ENCODE measurements at places on chromosomes 6 and 20.
A peak's percentile ranks its signal among the peaks of the same experiment; 100 is the strongest.

- no peak for DNase-seq
Observed at GRCh38 chr6:40439026-40439800, 148.0 kb downstream of the LRFN2 start.

- no peak for DNase-seq
Observed at GRCh38 chr20:21228511-21228910, 74.6 kb upstream of the XRN2 start.

- no peak for DNase-seq
Observed at GRCh38 chr6:108719477-108719876, 128.7 kb upstream of the ARMC2 start.

DNA sequence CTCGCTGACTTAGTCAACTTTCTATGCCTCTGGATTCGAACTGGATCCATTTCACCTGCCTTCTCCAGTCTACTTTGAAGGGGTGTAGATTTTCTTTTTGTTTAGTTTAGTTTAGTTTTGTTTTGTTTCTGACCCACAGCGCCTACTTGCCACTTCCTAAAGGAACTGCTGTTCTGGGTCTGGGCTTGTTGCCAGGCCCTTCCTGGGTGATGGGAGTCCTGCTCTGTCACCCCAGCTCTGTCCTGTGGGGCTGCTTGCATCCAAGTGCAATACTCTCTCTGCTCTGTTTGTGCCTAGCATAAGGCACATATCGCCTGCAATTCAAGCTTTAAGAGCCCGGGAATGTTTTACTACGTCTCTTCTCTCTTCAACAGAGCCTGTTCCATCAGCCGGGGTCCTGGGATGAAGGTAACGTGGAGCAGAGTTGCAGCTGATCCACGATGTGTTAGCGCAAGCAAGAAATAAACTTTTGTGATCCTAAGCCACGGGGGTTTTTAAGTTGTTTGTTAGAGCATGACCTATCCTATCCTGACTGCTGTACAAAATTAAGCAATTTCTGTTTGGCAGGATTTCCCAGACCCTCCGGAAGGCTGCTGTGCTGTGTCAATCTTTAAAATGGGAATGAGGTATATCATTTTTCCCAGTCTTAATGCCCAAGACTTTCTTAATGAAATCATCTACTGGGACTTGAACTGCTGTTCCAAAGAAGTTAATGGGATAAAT, 30.9 kb upstream of the TAGAP start:
- DNase-seq, result no peak

DNA sequence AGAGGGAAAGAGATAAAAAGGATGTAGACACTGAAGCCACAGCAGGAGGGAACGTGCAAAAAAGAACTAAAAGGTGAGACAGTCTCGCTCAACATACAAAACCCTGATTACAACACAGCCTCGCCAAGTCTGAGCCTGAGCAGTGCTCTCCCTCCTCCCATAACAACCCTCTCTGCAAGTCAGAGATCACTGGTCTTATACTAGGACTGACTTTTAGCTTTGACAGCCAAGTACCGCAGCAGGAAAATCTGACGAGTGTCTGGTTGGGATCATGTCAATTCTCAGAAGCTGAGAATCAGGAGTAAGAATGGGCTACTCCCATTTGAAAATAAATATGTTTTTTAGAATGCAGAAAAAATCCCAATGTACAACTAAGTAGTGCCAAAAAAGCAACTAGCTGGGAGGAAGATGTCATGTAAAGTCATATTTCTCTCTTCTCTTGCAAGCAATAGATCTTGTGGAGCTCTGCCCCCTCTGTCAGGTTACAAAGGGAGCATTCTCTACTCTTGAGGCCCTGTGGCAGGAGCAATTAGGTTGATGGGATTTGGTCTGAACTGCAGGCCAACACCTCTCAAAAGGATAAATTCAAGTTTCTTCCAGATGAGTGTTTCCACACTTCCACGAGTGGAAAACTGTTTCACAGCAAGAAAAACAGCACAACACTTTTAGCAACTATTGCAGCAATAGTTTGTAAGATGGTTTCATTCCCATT, 118.9 kb upstream of the COL21A1 start:
- DNase-seq, result no peak

DNA sequence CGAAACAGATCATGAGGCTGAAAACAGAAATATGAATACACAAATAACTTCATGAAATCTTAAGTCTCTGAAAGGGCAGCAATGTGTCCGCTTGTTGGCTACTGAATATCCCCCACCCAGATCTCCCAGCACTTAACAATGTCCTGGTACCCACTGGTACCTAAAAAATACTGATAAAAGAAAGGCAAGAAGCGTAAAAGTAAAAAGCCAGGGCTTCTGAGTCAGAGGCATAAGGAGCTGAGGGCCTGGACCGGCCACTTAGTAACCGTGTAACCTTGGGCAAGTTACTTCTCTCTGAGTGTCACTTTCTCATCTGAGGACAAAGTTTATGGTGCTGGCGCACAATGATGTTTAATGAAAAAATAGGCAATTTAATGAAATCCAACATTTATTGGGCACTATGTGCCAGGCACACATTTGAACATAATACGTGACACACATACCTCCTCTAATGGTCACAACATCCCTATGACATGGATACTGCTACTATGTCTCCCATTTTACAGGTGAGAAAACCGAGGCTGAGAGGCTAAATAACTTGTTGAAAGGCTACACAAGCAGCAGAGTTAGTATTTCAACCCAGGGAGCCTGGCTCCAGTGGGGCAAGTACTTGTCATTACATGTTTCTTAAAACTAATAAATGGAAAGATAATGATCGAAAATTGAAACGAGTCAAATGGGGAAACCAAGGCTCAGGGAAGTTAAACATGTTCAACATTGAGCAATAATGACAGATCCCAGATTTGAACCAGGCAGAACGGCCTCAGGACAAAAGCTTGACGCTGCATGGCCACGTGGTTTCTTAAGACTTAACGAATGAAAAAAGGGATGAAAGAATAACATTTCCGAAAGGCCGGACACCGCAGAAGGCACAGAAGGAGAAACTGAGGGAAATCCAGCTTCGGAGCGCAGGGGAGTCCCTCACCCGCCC, 828 bp downstream of the TP53RK start:
- DNase-seq, result no peak

DNA sequence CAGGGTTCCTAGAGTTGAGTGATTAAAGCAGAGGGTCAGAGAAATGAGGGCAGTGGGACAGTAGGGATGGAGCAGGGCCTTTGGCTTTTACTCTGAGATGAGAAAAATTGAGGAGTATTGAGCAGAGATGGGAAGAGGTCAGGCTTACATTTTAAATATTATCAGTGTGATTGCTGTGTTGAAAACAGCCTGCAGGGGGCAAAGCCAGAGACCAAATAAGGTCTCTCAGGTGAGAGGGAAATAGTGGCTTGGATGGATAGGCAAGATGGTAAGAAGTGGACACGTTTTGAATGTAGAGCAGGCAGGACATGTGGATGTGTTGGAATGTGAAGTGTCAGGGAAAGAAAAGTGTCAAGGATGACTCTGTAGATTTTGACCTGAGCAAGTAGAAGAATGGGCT, 105.0 kb upstream of the MAP3K7 start:
- DNase-seq, result no peak

DNA sequence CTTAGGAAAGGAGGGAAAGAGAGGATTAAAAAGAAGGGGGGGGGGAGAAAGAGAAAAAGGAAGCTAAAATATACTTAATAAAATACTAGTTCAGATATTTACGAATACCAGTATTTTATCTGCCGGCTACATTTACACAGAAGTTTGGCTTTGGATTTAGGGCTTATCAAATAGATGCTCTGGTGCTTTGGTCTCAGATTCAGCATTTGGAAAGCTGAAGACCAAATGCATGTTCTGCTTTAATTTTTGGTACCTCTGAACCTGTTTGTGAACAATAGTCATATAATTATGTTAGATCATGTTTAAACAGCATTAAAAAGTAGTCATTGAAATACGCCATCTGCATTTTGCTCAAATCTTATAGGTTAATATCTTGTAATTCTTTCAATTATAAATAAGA, 786.0 kb upstream of the CITED2 start:
- DNase-seq, result no peak

- DNase-seq, result no peak
Observed at GRCh38 chr6:159307246-159307790, 138.1 kb downstream of the FNDC1 start.

- peak; percentile 31 for DNase-seq
Observed at GRCh38 chr20:33370291-33370690, 31.0 kb downstream of the CDK5RAP1 start.

GRCh38 chr6:116580198-116580597, 8.9 kb downstream of the RWDD1 start:
- DNase-seq, result no peak

DNA sequence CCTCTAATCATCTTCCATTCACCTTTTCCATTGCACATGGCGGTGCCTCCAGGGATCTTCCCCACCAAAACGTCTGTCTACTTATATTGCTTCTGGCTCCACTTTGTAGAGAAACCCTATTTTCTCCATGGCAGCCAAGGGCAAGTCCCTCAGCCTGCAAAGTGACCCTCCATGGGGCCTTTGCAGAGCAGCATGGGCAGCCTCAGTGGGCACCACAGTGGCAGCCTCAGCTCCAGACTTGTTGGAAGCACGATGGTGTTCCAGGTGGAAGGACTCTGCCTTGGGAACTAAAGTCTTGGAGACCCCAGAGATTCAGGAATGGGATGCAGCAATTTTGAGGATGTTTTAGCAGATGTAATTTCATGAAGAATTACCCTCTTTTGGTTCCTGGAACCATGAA, 18.5 kb upstream of the CCR6 start:
- no peak for DNase-seq

- DNase-seq, result no peak
Observed at GRCh38 chr6:14458669-14459266, 341.2 kb downstream of the CD83 start.

DNA sequence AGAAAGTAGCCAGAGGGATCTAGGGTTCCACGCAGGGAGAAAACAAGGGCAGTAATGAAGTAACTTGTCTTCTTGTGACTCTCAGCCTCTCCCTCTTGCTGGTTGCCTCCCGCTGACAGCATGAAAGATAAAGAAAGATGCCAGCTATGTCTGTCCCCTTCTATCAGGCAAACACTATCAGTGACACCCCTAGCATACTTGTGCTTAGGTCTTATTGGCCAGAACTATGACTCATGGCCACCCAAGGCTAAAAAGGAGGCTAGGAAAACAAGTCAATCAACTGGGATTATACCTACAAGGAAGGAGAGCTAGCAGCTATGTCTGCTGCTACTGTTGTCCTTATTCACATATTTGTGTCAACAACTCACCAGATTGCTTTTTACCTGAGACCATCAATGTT, 206.8 kb upstream of the SOX4 start:
- no peak for DNase-seq

- DNase-seq, result no peak
Observed at GRCh38 chr20:10786678-10787077, 112.9 kb upstream of the JAG1 start.

DNA sequence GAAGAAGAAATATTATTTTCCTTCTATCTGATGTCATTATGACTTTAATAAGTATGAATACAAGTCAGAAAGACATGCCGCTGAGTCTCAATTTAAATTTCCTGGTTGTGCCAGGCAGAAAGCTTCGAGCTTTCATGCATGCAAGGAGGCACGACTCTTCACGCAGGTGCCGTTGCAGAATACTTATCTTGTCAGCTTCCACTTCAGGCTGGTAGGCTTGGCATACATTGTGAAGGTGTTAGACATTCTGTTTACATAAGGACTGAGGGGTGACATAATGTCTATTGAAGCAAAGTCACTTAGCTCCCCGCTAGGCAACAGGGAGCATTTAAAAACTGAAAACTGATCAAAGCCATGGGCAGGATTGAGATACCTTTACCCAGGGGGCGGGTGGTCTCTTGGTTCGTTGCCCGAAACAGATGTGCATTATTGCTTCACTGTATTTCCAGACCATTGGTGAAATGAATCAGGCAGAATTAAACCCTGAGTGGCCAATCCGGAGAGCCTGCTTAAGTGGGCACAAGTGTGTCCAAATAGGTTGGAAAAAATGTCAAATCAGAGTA, 16.4 kb downstream of the BMP6 start:
- DNase-seq, result no peak

- no peak for DNase-seq
Observed at GRCh38 chr6:121434037-121434770, 1.2 kb upstream of the GJA1 start.

DNA sequence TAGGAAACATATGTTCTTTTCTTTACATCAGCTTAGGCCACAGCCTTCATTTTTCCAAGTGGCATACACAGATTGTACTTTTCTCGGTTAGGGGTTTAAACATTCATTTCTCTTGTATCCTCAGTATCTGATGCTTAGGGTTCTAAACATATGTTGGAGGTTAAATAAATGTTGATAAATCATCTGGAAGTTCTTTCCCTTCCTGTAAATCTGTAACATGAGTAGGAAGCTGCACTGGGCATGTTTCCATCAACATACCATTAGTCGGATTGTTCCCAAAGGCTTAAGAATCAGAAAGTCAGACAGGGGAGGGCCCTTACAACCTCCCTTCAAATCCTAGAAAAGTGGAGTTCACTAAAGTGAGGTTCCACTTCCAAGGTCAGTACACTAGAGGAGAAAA, 54.8 kb upstream of the BCLAF1 start:
- DNase-seq, result no peak

DNA sequence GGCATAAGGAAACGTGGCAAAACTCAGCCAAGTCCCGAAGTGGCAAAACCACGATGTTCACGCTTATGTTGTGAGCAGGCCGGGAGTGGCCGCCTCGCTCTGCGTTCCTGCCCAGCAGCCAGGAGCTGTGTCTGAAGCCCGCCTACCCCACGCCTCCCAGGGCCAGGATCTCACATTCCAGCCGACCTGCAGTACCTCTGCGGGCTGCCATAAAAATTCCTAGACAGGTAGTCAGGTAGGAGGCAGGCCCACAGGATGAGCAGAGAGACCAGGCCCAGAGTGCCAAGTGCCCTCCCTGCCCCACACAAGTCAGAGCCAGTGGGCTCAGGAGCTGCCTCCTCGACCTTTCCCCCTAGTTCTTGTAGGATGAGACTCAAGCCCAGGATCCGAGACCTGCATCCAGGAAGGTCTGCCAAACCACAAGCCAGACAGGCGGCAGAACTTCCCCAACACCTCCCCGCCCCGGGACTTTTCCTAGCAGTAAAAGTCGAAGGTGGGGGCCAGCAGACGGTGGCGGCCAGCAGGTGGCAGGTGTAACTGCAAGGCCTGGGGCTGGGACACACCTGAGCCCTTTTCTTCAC, 16.7 kb downstream of the PMEPA1 start:
- no peak for DNase-seq
